Stimulated activated CD8-positive, alpha-beta memory T cell treated with anti-CD3 and anti-CD28 coated beads, Interleukin-15, amount 100 ng/mL, for 48 hours (primary cell): ENCODE measurements at places on chromosomes 2 and 18.

DNA sequence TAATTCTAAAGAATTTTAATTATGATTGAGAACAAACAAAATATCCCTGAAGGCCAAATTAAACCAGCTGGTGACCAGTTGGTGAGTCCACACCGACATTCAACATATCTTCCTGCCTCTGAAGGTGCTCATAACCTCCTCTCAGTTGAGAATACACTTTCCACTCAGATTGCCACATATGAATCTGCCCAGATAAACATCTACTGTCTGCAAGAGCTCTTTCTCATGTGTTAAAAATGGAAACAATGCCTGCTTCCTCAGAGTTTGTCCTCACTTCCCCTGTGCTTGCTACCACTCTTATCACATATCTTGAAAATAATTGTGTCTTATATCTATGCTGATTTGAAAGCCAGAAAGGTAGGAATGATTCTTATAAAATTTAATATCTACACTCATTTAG lies 177.7 kb upstream of the GULP1 start:
- DNase-seq: no peak

DNA sequence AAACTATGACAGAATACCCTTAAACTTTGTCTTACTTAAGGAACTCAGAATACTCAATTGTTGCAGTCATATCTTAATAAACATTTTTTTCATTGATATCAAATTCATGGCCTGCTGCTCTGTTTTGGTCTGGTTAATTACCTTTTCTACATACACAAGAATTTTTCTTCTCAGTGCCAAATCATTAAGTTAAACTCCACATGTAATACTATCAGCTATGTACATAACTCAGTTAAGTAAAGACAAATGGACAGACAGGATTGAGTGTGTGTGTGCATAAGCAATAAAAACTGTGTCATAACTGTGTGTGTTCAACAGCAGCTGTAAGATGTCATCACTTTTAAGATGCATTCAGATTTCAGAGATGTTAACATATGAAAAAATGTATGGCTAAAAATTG lies 34.4 kb downstream of the VRK2 start:
- no peak for DNase-seq

- no peak for DNase-seq
Observed at GRCh38 chr2:239920693-239921365, 104.3 kb downstream of the NDUFA10 start.

- DNase-seq: no peak
Observed at GRCh38 chr2:51013079-51013932, 18.6 kb downstream of the NRXN1 start.

DNA sequence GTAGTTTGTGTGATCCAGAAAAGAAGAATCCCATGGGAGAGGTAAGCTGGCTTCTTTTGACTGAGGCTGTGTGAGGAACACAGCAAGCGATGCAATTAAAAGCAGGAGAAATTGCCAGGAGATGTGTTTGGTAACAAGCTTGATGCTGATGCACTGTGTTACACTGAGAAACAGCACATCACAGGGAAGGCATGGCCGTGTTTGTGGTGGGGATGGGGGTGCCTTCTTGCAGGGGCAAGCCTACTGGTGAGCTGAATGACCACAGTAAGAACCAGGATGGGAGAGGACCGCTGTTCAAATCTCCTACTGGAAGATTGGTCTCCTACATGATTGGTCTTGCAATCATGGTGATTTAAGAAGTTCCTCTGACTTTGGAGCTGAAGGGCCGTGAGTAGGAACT lies 477.7 kb upstream of the HS6ST1 start:
- no peak for DNase-seq

DNA sequence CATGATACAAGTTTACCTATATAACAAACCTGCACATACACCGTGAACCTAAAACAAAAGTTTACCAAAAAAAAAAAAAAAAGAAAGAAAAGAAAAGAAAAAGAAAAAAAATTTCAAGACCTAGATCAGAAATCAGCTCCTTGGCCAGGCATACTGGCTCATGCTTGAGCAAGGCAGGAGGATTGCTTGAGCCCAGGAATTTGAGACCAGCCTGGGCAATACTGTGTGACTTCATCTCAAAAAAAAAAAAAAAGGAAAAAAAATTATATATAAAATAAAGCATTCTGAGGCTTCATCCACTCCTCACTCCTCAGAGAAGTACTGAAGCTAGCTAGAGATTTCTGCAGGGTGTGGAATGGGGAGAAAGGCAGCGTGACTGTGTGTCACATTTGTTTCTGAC lies 11.8 kb upstream of the PROC start:
- no peak for DNase-seq

GRCh38 chr2:72118951-72119350 lies 28.7 kb downstream of the CYP26B1 start:
- DNase-seq: no peak

DNA sequence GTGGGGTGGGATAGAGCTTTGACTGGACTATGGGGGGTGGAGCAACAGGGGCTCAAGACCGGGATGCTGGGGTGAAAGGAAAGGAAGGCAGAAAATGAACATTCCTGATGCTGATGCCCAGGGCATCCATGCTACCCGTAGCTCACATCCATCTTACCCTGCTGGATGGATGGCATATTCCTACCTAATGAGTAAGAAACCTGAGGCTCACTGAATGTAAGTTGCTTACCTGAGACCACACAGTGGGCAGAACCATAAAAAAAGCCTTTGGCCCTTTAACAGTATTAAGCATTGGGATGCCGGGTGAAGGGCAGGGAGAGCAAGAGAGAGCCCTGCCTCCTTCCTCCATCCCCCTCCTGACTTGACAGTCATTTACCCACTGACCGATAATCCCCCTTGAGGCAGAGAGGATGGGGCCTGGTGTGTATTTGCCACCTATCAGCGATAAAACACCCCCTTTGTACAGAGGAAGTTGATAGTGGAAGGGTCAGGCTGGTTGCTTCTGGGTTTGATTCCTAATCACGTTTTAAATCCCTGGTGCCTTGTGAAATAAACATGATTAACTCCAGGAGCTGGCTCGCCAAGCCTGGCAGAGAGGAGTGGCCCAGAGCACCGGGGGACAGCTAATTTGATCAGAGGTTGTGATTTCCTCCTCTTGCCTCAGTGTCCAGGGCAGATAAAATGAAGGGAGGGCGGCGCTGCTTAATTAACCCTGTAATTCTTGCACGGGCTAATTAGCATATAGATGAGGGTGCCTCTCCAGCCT lies 105.9 kb upstream of the HS6ST1 start:
- DNase-seq: no peak

DNA sequence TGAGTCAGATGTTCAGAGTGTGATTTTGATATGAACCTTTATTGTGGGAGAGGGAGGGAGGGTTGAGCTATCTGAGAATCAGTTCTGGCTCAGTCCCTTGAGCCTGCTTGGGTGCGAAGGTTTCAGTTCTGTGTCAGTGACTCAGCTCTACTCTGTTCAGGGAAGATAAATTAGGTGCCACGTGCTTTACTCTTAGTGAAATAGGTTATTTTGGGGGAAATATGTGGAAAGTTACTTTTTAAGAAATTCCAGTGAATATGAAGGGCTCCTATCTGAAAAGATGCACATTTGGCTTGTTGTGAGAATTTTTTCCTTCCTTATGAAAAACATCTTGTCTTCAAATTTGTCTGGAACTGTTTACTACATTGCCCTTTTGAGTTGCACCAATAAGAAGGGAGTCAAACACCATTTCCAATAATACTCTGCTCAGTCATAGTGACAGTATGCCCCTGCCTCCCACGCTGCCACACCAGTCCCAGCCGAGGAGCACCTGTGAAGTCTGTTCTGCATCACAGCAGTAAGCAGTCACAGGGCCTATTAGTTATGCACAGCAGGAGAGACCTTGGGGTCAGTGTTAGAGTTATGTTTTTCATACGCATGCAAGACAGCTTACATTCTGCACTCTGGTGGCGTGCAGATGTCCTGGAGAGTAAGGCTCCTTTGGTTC lies 32.8 kb upstream of the DNAH7 start:
- peak; percentile 38 for DNase-seq

- no peak for DNase-seq
Observed at GRCh38 chr2:191115804-191116203, 35.0 kb downstream of the STAT4 start.

DNA sequence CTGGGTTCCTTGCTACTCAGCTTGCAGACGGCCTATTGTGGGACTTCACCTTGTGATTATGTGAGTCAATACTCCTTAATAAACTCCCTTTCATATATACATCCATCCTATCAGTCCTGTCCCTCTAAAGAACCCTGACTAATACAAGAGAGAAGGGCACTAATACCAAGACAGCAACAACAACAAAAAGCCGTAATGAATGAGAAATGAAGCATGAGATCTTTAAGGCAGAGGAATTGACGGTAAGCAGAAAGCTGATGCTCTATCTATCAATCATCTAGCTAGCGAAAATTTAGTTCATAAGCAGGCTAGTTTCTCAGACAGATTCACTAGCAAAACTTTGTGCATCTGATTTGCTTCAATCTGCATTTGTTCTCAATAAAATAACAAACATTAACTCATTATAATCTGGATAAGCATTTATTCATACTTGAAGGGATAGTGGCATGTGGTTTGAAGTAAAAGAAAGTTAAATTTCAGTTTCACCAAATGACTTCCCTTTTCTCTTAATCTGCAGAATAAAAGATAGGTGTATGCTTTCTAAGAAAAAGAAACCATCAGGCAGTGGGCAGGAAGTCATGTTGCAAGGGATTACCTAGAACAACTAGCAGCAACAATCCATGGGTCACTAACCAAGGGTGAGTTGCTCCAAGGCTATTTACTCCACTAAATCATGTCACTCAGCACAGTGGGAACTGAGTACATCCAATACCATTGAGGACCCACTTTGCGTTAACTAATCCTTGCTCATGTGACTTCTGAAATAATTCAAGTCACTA lies 376.5 kb downstream of the TMEM182 start:
- DNase-seq: no peak

DNA sequence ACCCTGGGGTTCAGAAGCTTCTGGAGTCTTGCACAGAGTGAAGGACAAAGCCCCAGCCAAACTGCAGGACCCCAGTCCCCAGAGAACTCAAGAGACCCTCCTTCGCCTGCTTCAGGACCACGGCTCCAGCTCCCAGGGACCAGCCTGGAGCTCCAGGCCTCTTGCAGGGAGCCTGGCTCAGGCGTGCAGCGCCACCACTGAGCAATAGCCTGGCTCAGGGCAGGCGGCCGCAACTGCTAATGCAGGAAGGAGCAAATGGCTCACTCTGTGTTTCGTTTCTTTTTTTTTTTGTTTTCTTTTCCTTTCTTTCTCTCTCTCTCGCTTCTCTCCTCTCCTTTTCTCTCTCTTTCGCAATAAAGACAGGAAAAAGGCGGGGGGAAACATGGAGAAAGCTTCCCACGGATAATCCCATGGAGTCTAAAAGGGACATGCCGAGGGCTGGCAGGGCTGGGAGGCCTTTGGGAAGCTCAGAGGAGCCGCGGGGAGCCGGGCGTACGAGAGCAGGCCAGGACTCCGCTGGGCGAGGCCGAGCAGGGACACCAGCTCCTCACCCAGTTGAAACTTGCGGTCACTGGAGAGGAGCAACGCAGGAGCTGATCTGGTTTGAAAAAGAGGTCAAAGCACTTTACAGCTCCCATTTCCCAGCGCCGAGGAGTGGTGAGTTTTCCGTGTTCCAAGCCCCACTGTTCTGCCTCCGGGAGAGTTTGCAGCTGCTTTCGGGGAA lies 244.8 kb downstream of the TWIST2 start:
- DNase-seq: no peak
